ENCODE measurements at places on chromosomes 4 and X.

DNA sequence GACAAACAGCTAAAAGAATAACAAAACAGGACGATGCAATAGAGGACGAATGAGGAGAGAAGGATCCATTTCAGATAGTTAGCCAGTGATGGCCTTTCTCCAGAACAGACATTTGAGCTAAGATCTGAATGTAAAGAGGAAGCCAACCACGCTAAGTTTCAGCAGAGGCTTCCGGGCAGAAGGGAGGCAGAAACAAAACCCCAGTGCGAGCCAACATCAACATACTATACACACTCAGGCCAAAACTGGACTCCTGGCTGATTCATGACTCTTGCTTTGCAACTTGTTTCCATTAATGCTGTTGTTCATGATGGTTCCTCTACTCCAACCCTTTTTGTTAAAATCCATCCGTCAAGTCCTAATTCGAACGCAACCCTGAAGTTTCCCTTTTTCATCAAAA lies 730.3 kb downstream of the TRIML1 start:
- no peak for DNase-seq

DNA sequence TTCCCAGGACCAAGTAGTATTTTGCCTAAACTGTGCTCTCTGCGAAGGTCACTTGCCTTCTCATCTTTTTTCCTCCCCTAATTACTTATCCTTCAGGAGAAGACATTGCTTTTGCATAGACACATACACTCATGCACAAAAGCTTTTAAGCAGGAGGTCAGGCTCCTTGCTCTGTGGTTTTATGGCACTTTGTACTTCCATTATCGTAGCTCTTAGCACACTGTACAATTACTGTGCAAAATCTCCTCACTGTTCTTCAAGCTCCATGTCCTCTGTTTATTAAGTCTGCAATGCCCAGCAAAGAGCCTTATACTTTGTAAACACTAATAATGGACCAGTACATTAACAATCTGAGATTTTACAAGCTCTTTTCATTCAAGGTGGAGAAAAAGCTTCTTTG lies 188.4 kb upstream of the GNPDA2 start:
- no peak for DNase-seq

DNA sequence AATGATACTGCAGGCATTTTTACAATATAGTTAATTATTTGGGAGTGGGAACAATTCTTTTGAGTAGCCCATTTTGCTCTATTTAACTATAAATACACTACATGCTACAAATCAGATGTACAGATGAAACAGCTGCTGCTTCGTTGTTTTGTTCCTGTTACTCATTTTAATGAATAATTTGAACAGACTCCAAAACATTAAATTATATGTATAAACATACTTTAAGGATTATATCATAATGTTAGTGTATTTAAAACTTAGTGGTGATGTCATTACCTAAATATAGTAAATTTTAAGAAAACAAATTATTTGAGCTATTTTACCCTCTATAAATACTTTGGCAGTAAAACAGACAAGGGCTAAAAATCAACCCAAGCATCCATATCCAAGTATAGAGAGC lies 60.7 kb downstream of the GAB1 start:
- DNase-seq, result no peak

DNA sequence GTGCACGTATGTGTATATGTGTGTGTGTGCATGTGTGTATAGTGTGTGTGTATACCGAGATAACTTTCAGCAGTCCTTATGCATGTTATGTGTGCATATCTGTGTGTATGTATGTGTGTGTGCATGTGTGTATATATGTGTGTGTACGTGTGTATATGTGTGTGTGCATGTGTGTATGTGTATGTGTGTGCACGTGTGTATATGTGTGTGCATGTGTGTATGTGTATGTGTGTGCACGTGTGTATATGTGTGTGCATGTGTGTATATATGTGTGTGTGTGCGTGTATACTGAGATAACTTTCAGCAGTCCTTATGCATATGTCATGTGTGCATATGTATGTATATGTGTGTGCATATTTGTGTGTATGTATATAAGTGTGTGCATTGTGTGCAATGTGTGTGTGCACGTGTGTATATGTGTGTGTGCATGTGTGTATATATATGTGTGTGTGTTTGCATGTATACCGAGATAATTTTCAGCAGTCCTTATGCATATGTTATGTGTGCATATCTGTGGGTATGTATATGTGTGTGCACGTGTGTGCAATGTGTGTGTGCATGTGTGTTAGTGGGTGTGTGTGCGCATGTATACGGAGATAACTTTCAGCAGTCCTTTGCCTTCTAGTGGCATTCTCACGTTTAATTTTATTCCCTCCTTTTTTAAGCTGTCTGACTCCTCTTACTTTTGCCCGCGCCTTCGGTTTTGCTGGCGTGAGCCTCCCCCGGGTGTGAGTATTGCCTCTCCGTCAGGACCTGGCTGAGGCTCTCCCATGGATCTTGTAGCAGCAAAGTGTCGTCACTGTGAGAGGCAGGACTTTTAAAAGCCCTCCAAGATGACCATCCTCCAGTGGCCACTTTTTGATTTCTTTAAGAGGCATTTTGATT lies 99.6 kb upstream of the SHOX start:
- no peak for DNase-seq

DNA sequence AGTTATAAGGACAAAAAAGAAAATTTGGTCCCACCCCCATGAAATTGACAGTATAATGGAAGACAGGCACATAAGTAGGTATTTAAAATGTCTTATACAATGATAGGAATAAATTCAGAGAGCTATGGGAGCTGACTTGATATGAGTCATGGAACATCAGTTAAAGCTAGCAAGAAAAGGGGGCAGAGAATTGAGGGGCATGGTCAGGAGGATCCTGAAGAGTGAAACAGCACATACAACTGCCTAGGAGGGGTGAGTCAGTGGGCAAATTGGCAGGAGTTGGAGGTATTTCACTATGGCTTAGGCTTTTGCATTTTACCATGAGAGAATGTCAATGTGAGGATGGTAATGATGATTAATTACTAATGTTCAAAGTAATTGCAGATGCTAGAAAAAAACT lies 95.4 kb upstream of the BANK1 start:
- DNase-seq, result no peak

DNA sequence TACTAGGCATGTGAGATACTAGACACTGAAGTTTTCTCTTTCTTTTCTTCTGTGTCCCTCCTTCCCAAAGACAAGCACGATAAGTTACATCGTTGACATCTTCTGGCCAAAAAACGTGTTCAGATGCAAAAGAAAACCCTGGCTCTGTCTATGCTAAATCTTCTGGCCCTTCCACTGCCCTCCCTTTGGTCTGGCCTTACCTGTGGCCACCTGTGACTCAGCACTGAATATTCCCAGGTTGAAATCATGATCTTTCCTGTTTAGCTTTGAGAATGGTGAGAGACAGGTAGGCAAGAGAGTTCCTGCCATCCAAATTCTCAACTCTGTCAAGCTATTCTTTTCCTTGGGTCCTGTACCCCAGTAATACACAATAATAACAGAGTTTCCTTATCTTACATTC lies 12.3 kb downstream of the CLCN5 start:
- DNase-seq, result no peak

GRCh38 chrX:29531336-29531735 lies 684.0 kb upstream of the MAGEB2 start:
- no peak for DNase-seq

GRCh38 chr4:2847302-2847871 lies 3.7 kb downstream of the ADD1 start:
- no peak for DNase-seq

DNA sequence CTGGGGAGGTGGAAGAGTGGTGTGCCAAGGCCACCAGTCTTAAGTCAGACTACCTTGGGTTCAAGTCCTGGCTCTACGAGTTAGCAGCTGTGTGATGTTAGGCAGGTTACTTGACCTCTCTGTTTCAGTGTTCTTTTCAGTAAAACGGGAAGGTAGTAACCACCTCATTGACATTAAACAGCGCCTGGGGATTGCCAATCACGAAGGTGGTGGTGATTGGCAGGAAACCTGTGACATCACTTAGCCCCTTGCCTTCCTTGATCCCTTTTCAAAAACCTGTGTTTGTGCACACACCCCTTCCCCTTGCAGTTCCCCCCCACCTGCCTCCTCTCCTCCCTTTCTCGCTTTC lies 7.6 kb downstream of the KLF3 start:
- no peak for DNase-seq

- no peak for DNase-seq
These were observed 269.1 kb upstream of the SLIT2 start for GRCh38 chr4:19982556-19982955.

- DNase-seq, result no peak
These were observed 215.5 kb upstream of the CNKSR2 start for GRCh38 chrX:21158678-21159077.

- DNase-seq, result no peak
These were observed 8.3 kb upstream of the CXCR3 start for GRCh38 chrX:71626576-71626975.

DNA sequence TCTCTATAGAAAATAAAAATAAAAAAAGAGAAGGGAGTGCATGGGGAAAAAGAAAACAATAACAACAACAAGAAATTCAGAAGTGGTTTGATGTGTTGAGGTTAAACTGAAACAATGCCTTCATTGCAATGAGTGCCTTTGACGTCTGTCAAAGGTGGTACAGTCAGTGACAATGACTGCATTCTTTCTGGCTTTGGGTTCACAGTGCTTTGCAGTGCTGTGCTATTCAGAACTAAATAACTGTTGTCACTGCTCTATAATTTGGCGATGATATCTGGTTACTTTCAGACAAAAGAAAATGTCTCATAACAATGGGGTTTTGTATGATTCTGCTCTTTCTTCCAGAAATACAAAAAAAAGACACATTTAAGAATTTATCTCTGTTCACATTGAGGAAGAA lies 488.6 kb upstream of the MAGEB2 start:
- no peak for DNase-seq

DNA sequence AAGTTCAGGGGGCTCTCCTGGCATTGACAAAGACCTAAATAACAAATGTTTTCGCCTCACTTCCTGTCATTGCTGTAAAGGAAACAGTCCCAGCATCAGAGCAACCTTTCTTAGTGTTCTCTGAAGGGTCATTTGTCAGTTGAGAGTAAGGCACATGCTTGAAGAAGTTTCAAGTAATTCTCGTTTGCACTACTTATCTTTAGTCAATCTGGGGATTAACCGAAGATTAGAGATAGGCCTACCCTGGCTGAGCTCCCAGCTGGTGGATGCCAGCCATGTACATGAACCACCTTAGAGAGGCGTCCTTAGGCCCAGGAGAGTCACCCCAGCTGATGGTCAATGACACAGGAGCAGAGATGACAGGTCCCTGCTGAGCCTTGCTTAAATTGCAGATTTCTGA lies 189.9 kb upstream of the PGRMC2 start:
- no peak for DNase-seq

DNA sequence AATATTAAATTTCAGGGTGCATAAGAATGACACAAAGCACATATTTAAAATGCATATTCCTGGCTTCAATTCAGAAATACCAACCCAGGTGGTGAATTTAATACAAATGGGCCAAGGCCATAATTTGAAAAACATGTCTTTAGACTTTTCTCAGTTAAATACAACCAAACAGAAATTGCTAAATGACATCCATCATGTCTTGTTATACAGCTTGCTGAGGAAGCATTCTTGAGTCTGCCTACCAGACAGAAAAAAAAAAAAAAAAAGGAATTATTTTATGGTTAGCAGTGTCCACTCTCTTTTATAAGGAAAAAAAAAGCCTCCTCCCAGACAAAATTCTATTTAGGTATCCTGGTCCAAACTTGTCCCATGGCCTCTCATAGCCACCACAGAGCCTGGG lies 119.1 kb downstream of the PAPSS1 start:
- no peak for DNase-seq

DNA sequence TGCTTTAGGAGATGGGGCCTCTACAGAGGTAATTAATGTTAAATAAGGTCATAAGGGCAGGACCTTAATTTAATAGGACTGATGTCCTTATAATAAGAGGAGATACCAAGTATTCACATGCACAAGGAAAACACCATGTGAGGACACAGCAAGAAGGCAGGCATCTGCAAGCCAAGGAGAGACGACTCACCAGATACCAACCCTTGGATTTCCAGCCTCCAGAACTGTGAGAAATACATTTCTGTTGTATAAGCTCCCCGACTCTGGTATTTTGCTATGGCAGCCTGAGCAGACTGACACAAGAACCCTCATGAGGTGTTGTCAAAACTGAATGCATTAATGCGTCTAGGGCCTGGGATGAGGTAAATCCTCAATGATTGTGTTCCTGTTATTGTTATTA lies 56.2 kb upstream of the MAPK10 start:
- no peak for DNase-seq

DNA sequence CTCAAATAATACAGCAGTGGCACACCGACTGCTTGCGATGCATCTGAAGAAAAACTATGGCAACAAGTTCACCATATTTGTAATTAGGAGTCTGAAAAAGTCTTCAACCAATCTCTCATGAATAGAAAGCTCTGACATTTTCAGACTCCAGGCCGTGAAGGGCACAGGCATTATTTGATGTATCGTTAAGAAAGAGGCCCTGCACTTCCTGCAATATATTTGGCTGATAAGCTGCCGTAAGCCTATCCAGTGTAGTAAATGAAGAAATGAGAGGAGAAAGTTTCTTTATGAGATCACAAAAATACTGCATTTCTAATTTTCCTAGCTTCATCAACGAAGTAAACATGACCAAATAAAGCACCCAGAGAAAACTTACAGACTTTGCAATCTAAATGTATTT lies 613.8 kb upstream of the TECRL start:
- no peak for DNase-seq

DNA sequence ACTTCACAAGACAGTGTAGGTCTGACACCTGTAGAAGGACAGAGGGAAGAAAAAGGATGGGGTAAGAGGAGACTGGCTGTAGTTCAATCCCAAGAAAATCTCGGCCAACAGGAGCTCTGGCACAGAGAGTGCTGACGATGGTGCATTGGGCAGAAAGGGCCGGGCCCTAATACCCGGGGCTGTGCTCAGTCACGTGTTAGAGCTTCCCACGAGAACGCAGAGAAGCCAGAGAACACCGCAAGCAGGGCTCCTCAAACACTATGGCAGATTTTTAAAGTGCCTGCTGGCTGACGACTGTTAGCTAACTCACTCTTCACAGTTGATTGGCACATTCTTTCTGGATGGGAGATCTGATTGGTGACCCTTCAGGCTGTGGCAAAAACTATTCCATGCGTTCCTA lies 35.5 kb downstream of the EREG start:
- DNase-seq, result no peak

- DNase-seq, result no peak
These were observed 393.4 kb downstream of the MID1IP1 start for GRCh38 chrX:39194673-39195072.

GRCh38 chrX:133249266-133250058 lies 31.3 kb upstream of the TFDP3 start:
- DNase-seq, result no peak

DNA sequence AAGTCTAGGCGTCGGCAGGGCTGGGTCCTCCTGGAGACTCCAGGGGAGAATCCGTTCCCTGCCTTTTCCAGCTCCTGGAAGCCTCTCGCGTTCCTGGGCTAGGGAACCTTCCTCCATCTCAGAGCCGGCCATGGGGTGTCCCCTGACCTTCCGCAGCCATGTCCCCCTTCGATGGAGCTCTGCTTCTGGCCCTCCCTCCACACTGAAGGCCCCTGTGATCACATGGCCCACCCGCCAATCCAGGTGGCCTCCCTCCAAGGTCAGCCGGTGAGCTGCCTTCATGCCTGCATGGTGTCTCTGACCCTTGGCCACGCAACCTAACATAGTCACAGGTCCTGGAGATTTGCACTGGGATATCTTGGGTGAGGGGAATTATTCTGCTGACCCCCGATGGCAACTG lies 69.6 kb downstream of the TRMT44 start:
- DNase-seq, result no peak

GRCh38 chr4:179076865-179077264 lies 1634.6 kb upstream of the AGA start:
- DNase-seq, result no peak

GRCh38 chrX:109826954-109827708 lies 94.1 kb upstream of the ACSL4 start:
- DNase-seq, result no peak

All from suppressor macrophage treated with lipopolysaccharide for 4 hours (primary cell).